Activated naive CD8-positive, alpha-beta T cell treated with anti-CD3 and anti-CD28 coated beads for 36 hours (primary cell): ENCODE measurements at places on chromosomes 7 and 10.

- no peaks in the 10 kb centered on the region for H3K27me3 ChIP-seq
- H3K4me1 ChIP-seq = no peaks in the 10 kb centered on the region
- DNase-seq = no peak
- H3K27ac ChIP-seq = no peak overlapping the region
Observed at GRCh38 chr10:132199268-132199853, 12.6 kb downstream of the DPYSL4 start.

DNA sequence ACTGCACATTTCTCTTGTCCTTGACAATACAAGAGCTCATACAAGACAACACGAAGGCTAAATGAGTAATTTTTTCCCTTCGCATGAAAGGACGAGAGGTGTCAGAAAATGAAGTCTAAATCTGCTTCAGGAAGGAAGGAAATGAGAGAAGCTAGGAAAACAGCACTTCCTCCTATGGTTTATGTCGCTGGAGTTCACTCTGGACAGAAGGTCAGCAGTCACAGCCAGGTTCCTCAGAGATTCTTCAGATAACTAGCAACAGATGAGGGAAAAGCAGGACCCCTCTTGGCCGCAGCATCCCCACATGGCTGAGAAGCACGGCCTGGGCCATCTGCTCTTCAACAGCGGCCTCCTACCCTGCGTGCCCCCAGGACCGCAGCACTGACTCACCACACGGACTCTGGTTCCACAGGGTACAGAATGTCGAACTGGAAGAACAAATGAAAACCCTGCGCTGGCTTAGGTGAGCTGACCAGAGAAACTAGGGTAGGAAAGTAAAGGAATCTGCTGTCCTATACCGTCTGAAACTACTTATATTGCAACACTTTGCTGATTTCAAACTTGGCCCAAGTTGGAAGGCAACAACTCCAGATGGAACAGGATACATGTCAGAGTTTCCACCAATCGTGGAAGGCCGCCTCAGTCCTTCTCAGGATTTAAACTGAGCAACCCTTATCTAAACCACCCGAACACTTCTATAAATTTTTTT lies 26.3 kb downstream of the DNMBP start:
- H3K27me3 ChIP-seq = no peaks in the 10 kb centered on the region
- no peaks in the 10 kb centered on the region for H3K36me3 ChIP-seq
- H3K4me1 ChIP-seq = peaks cover 9% of the 10 kb centered on the region
- DNase-seq = no peak
- no peak overlapping the region for H3K4me3 ChIP-seq

GRCh38 chr7:150629347-150629746 lies 2.8 kb downstream of the GIMAP6 start:
- H3K27me3 ChIP-seq = no peaks in the 10 kb centered on the region
- H3K27ac ChIP-seq = peak overlapping the region; percentile 91
- peaks cover 78% of the 10 kb centered on the region for H3K36me3 ChIP-seq
- peaks cover 53% of the 10 kb centered on the region for H3K4me1 ChIP-seq

GRCh38 chr7:149625947-149626392 lies 128.4 kb upstream of the ZNF746 start:
- no peaks in the 10 kb centered on the region for H3K27me3 ChIP-seq
- H3K4me3 ChIP-seq = no peak overlapping the region
- H3K36me3 ChIP-seq = peaks cover 18% of the 10 kb centered on the region
- no peak for DNase-seq
- peaks cover 27% of the 10 kb centered on the region for H3K4me1 ChIP-seq

- no peaks in the 10 kb centered on the region for H3K36me3 ChIP-seq
- H3K4me3 ChIP-seq = no peak overlapping the region
- no peaks in the 10 kb centered on the region for H3K27me3 ChIP-seq
Observed at GRCh38 chr10:79223091-79224048, 123.9 kb upstream of the PPIF start.

GRCh38 chr10:125801574-125801973 lies 21.5 kb downstream of the UROS start:
- H3K4me1 ChIP-seq = peaks cover 4% of the 10 kb centered on the region
- no peaks in the 10 kb centered on the region for H3K27me3 ChIP-seq
- H3K36me3 ChIP-seq = peaks cover 2% of the 10 kb centered on the region
- H3K27ac ChIP-seq = no peak overlapping the region
- DNase-seq = no peak
- H3K4me3 ChIP-seq = no peak overlapping the region

GRCh38 chr7:35571611-35572240 lies 123.2 kb downstream of the HERPUD2 start:
- DNase-seq = no peak
- no peak overlapping the region for H3K4me3 ChIP-seq
- H3K4me1 ChIP-seq = no peaks in the 10 kb centered on the region
- no peaks in the 10 kb centered on the region for H3K36me3 ChIP-seq
- no peaks in the 10 kb centered on the region for H3K27me3 ChIP-seq

GRCh38 chr7:5703572-5704533 lies 77.6 kb downstream of the RNF216 start:
- no peak for DNase-seq
- peak overlapping the region; percentile 95 for H3K27ac ChIP-seq
- H3K36me3 ChIP-seq = peaks cover 34% of the 10 kb centered on the region
- H3K4me3 ChIP-seq = no peak overlapping the region
- no peaks in the 10 kb centered on the region for H3K27me3 ChIP-seq
- peaks cover 78% of the 10 kb centered on the region for H3K4me1 ChIP-seq

DNA sequence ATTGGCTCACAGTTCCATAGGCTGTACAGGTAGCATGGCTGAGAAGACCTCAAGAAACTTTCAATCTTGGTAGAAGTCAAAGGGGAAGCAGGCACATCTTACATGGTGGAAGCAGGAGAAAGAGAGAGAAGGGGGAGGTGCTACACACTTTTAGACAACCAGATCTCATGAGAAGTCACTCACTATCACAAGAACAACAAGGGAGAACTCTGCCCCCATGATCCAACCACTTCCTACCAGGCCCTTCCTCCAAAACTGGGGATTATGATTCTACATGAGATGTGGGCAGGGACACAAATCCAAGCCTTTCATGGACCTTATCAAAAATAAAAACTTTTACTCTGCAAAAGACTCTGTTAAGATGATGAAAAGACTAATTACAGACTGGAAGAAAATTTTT lies 183.2 kb upstream of the TRIM24 start:
- H3K4me1 ChIP-seq = no peaks in the 10 kb centered on the region
- H3K27ac ChIP-seq = no peak overlapping the region
- DNase-seq = no peak
- peaks cover 3% of the 10 kb centered on the region for H3K27me3 ChIP-seq
- no peak overlapping the region for H3K4me3 ChIP-seq
- H3K36me3 ChIP-seq = no peaks in the 10 kb centered on the region

GRCh38 chr10:42380926-42381547 lies 257.3 kb downstream of the ZNF33B start:
- H3K27ac ChIP-seq = no peak overlapping the region
- no peak overlapping the region for H3K4me3 ChIP-seq
- no peak for DNase-seq
- H3K4me1 ChIP-seq = no peaks in the 10 kb centered on the region
- no peaks in the 10 kb centered on the region for H3K27me3 ChIP-seq

GRCh38 chr7:99672573-99672972 lies 7.2 kb downstream of the CYP3A5 start:
- H3K27ac ChIP-seq = no peak overlapping the region
- H3K36me3 ChIP-seq = peaks cover 6% of the 10 kb centered on the region
- no peaks in the 10 kb centered on the region for H3K27me3 ChIP-seq
- H3K4me1 ChIP-seq = peaks cover 20% of the 10 kb centered on the region
- H3K4me3 ChIP-seq = no peak overlapping the region

GRCh38 chr7:106177738-106178592 lies 65.9 kb upstream of the SYPL1 start:
- H3K27me3 ChIP-seq = peaks cover 19% of the 10 kb centered on the region
- no peak overlapping the region for H3K27ac ChIP-seq
- no peak overlapping the region for H3K4me3 ChIP-seq
- DNase-seq = no peak
- H3K36me3 ChIP-seq = no peaks in the 10 kb centered on the region
- H3K4me1 ChIP-seq = peaks cover 6% of the 10 kb centered on the region

GRCh38 chr10:68897336-68897741 lies 3.8 kb upstream of the DDX50 start:
- H3K27ac ChIP-seq = no peak overlapping the region
- no peak overlapping the region for H3K4me3 ChIP-seq
- peaks cover 7% of the 10 kb centered on the region for H3K36me3 ChIP-seq
- peaks cover 10% of the 10 kb centered on the region for H3K4me1 ChIP-seq

- no peak overlapping the region for H3K27ac ChIP-seq
- no peak for DNase-seq
- H3K4me1 ChIP-seq = no peaks in the 10 kb centered on the region
- no peak overlapping the region for H3K4me3 ChIP-seq
- H3K36me3 ChIP-seq = no peaks in the 10 kb centered on the region
- peaks cover 9% of the 10 kb centered on the region for H3K27me3 ChIP-seq
Observed at GRCh38 chr10:59965899-59966650, 59.7 kb upstream of the CCDC6 start.

DNA sequence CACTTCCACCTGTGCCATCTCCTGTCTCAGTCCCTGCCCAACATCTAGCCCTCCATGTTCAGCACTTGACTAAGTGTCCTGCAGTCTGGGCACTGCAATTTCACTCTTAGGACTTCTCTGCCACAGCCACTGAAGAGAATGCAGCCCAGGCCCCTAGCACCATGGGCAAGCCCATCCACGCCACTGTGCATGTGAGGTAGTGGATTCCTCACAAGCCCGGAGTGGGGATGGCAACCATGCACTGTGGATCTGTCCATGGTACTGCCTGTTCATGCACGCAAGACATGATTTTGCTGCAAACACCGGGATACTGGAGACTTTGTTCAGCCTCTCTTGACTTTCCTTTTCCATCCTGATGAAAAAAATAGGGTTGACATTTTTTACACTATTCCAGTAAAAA lies 12.3 kb downstream of the DDC start:
- no peaks in the 10 kb centered on the region for H3K4me1 ChIP-seq
- no peak overlapping the region for H3K27ac ChIP-seq
- no peak overlapping the region for H3K4me3 ChIP-seq
- H3K27me3 ChIP-seq = no peaks in the 10 kb centered on the region
- no peaks in the 10 kb centered on the region for H3K36me3 ChIP-seq
